Muscle of arm (tissue), 14 donors: ENCODE measurements at places on chromosomes 7 and 10.

- DNase-seq = no peak
Observed at GRCh38 chr10:60427148-60427547, 37.5 kb upstream of the ANK3 start.

- DNase-seq = no peak
Observed at GRCh38 chr10:120493411-120494312, 36.6 kb downstream of the PLPP4 start.

DNA sequence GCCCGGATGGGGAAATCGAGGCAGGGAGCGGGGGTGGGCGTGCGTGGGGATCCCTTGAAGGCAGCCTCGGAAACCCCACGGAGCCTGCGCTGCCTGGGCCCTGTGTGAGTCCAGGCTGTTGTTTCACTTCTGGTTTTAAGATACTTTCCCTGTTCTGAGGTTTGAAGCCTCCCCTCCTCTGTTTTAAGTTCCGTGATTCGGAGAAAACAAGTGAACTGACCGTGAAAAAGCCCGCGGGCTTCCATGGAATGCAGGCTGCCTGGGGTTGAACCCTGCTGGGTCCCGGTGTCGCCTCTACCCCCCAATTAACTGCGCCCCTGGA lies 401 bp downstream of the LRRC27 start:
- DNase-seq = no peak

- no peak for DNase-seq
Observed at GRCh38 chr7:35781200-35781701, 19.6 kb upstream of the SEPTIN7 start.

- DNase-seq = no peak
Observed at GRCh38 chr7:22296916-22297315, 60.0 kb downstream of the RAPGEF5 start.
